ENCODE measurements at places on chromosomes 3 and 15.

GRCh38 chr3:152656214-152656971, 178.5 kb upstream of the P2RY1 start:
- no peak for DNase-seq

GRCh38 chr3:51391566-51392354, 675 bp downstream of the RBM15B start:
- DNase-seq: no peak

DNA sequence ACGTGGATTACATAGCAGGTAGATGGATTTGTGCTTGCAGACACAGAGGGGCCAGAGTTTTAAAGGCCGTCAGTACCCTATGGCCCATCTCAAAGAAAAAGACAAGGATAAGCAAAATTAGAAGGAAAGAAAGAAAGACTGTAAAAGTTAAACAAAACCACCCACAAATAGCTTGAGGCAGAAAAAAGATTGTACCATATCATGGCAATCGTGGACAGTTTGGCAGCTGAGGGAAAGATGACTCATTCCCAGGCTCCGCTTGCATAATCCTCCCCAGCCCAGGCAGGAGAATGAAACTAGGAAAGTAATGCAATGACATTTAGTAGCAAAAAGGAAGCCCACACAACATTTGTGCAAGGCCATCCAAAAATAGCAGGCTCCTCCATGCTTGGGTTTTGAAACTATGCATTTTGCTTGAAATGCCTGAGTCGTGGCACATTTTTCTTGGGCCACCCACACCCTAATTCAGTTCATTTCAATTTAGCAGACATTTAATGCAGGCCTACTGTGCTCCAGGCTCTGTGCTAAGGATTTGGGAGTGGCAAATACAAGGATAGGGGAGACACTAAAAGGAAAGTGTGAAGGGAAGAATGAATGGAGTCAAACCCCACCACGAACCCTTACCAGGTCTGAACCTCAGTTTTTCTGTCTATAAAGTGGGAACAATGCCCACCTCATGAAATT, 40.9 kb upstream of the SMAD3 start:
- peak; percentile 85 for DNase-seq

- DNase-seq: no peak
Measured at GRCh38 chr3:82773207-82773606, 1011.8 kb upstream of the GBE1 start.

GRCh38 chr15:93024716-93025624, 64.0 kb downstream of the RGMA start:
- no peak for DNase-seq

DNA sequence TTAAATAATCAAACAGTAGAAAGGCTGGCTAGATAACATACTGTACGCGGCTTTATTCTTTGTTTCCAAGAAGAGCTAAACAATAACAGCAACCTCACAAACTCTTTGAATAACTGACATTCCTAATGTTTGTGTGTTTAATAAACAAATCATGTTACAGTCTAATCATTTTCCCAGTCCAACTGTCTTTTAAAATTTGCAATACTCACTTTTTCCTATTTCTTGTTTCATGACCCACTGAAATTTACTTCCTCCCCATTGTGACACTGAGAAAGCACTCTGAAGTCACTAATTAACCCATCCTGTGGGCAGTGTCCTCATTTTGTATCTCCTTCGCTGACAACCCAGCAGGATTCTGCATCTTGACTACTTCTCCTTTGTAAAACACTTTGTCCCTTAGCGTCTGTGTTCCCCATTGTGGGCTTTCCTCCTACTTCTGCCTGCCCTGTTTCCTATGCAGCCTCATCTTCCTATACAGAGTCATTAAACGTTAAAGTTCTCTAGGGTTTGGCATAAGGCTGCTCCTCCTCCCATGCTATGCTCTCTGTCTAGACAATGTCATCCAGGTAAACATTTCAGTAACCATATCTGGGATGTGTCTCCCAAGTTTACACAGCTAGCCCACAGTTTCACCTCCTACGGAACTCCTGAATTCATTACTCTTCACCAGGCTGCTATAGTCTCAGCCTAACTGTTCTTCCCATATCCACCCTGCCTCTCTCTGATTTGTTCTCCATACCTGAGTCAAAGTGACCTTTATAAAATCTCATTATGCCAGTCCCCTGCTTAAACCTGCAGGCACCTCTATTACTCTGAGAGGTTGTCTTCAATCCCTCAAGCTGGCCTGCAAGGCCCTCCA, 148.9 kb downstream of the GREM1 start:
- no peak for DNase-seq

DNA sequence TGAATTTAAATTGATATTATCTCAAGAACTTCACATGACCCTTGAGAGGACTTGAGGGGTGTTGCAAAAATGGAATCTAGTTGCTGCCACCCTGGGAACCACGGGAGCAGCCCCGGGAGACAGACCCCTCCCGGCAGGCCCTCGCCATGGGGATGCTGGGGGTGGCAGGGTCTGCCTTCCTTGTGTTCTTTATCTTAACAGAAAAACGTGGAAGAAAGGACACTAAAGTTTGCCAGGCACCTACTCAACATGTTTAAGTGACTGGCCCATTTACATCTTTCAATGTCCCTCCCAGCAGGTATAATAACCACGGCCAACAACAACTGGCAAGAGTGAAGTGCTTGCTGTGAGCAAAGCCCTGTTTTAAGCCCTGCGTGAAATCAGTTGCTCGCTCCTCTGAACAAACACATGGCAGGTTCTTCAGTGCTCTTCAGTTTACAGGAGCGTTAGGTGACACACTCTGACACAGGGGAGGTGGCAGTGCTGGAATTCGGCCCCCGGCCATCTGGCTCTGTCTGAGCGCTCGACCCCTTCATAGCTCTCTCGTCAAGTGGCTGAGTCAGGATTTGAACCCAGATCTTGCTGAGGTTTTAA, 112.5 kb downstream of the ASB7 start:
- DNase-seq: no peak

GRCh38 chr3:56453011-56453410, 15.3 kb downstream of the ERC2 start:
- DNase-seq: no peak

DNA sequence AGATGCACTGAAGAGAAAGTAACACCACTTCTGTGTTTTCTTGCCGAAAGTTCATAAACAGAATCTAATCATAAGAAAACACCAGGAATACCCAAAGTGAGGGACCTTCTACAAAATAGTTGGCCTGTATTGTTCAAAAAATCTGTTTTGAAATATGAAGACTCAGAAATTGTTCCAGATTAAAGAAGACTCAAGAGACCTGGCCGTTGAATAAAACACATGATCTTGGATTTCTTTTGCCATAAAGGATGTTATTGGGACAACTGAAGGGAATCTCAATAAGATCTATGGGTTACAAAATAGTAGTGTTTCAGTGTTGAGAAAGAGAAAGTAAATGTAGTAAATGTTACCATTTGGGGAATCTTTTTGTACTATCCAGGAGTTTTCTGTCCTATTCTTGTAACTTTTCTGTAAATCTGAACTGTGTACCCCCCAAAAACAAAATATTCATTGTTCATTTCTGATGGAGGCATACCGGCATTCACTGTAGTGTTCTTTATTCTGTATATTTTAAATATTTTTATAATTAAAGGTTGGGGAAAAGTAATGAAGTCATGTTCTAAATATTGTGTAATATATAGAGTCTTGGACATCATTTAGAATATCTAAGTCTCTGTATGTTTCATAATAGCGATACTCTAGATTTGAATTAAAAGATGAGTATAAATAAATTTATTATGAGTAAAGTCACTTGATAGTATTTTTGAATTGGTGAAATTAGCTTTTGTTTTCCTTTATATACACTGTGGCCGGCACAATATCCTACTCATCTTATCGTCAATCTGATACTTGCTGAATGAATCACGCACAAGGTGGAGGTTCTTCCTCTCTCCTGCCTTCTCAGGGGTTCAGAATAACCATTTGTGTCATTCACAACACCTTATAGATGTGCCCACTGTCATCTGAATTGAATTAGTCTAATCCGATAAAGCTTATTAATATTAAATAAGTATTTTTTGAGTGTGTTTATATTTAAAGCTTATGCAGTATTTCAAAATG, 66.7 kb downstream of the TRAK1 start:
- DNase-seq: no peak

DNA sequence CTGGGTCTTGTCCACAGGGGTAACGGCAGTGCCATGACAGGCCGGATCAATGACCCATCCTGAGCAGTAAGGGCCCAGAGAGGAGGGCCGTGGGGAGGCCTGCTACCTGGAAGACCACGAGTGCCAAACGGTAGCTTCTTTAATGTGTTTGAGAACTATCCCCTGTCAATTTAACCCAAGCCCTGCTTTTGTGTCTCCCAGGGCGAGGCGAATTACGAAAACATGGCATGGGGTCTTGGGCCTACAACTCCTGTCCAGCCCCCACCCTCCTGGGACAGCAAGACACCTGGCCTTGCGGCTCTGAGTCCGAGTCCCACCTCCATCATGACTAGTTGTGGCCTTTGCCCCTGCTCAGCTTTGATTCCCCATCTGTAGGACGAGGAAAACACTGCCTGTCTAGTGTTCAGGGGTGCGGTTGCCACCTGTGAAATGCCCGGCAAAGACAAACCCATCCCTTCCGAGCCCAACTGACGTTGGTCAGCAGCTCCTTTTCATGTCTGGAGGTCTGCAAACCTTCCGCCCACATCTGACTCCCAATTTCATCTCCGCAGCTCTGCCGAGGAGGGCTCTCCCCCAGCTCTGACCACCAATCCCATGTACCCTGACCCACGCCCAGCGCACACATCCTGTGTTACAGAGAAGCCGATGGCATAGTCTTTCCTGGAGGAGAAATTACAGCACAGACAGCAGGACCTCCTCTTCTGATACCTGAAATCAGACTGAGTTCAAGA, 28.9 kb upstream of the SNRPA1 start:
- DNase-seq: no peak

DNA sequence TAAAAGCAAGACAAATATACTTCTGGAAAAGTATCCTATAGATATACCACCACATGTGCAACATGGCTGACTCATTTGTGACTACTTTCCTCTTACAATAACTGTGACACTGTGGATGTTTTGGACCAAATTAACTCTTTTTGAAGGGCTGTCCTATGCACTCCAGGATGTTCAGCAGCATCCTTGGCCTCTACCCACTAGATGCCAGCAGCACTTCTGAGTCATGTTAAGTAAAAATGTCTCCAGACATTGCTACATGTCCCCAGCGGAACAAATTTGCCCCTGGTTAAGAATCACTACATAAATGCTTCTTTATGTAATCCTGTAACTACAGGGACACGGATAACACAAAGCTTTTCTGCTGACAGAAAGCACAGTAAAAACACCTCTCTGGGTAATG, 32.0 kb downstream of the RUVBL1 start:
- no peak for DNase-seq

- no peak for DNase-seq
Measured at GRCh38 chr3:119639494-119640350, 20.7 kb downstream of the POPDC2 start.

Measured in AG04449 (cell line).